ENCODE measurements at places on chromosomes 16 and 17.

DNA sequence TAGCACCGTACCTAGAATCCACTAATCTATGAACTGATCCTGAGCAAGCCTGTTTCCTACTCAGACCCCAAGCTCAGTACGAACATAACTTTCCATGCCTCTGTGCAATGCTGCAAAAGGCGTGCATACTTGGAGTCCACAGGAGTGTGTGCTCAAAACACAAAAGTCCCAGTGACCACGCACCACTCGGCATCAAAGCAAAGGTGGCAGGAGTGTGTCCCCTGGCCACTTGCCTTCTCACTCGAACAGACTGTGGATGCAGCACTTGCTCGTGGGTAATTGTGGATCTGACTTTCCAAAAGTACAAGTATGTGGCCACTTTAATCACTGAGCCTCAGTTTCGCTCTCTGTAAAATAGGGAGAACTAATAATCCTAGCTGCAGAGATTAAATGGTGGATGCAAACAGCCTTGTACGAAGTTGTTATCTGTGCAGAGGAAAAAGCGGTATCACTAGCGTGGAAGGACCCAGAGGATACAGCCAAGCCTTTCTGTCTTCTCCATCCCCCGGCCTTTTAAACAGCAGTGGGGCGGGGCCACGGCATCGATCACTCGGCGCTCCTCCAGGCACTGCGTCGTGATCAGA, 311 bp upstream of the KDM8 start:
- no peak for DNase-seq

- DNase-seq, result no peak
Measured at GRCh38 chr17:17172001-17172939, 33.9 kb downstream of the PLD6 start.

DNA sequence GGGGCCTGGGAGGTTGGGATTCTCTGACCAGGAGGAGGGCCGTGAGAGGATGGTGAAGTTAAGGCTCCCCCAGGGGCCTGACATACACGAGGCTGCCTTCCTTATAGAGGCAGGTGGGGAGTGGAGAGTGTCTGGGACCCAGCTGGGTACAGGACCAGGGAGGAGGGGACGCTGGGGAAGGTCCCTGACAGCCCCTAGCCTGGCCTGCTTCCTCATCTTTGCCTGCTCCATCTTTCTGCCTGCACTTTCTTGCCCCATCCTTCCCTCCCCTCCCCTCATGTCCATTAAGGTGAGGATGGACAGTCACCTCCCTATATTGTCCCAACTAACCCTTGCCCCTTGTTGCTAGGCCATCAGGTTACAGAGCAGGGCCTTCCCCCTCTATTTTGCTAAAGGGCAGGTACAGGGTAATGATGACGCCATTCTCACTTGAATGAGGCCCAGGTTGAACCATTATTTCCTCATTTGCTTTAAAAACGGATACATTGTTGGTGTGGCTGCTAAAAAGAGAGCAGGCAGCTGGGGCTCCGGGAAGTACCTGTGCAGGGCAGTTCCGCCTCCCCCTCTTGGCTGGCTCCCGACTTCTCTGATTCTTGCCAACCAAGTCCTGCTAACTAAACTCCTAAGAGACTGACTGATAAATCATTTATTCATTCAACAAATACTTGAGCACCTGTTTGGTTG, 1.3 kb downstream of the C17orf99 start:
- DNase-seq, result no peak

- no peak for DNase-seq
Measured at GRCh38 chr17:70040336-70040735, 34.7 kb upstream of the KCNJ16 start.

GRCh38 chr16:80027007-80027965, 426.7 kb upstream of the MAF start:
- DNase-seq, result peak; percentile 4

- no peak for DNase-seq
Measured at GRCh38 chr17:31587462-31587861, 196.0 kb downstream of the RAB11FIP4 start.

GRCh38 chr16:10638101-10638500, 56.6 kb downstream of the TEKT5 start:
- no peak for DNase-seq

GRCh38 chr17:231966-232807, 50.7 kb upstream of the DOC2B start:
- DNase-seq, result no peak

GRCh38 chr17:75622771-75623273, 10.4 kb upstream of the SMIM5 start:
- no peak for DNase-seq

GRCh38 chr17:79255926-79256585, 181.4 kb downstream of the ENGASE start:
- DNase-seq, result no peak

Measured in caudate nucleus (tissue), 63 donors.